ENCODE measurements at places on chromosomes 5 and 9. TPM values are rescaled to one million over a fixed set of nuclear protein-coding genes. Genes with fewer than 3 reads are reported as not detected.

The FGF1 gene
- total RNA-seq, result 0.29 TPM

The LIX1 gene
- total RNA-seq, result not detected

The CDKN2B gene
- total RNA-seq, result not detected

The PCDHA5 gene
- total RNA-seq, result 0.88 TPM

The PCDHGA2 gene
- 0.78 TPM for total RNA-seq

The CBY3 gene
- total RNA-seq, result not detected

The INSYN2B gene
- total RNA-seq, result 0.63 TPM

The CPEB4 gene
- 15.3 TPM for total RNA-seq

The TSSK1B gene
- not detected for total RNA-seq

The BTNL8 gene
- total RNA-seq, result not detected

The ASPN gene
- not detected for total RNA-seq

The CDH9 gene
- total RNA-seq, result not detected

The HSDL2 gene
- total RNA-seq, result 29.7 TPM

The PKD2L2 gene
- total RNA-seq, result not detected

The FBXW11 gene
- 41.0 TPM for total RNA-seq

The SNCAIP gene
- not detected for total RNA-seq

The TMEM215 gene
- total RNA-seq, result not detected

The PCDHGA6 gene
- total RNA-seq, result 0.29 TPM

The FSTL4 gene
- total RNA-seq, result 6.3 TPM

The MORN5 gene
- total RNA-seq, result not detected

The IL4 gene
- not detected for total RNA-seq

The ACOT12 gene
- total RNA-seq, result not detected

The BAAT gene
- 0.57 TPM for total RNA-seq

The ITGA1 gene
- 0.83 TPM for total RNA-seq

The SLC6A19 gene
- 0.07 TPM for total RNA-seq

The PTGER4 gene
- total RNA-seq, result 3.3 TPM

The GRXCR2 gene
- total RNA-seq, result not detected

The MARCOL gene
- total RNA-seq, result not detected

The ZNF354C gene
- total RNA-seq, result 0.53 TPM

The ADRB2 gene
- total RNA-seq, result 0.73 TPM

The BHMT gene
- not detected for total RNA-seq

The PHYHD1 gene
- not detected for total RNA-seq

The GRM6 gene
- not detected for total RNA-seq

The IQGAP2 gene
- 0.95 TPM for total RNA-seq

All from A549 treated with ZK216348 at 1 μM for 4 hours (cell line).